Activated T-helper 17 cell treated with anti-CD3 and anti-CD28 coated beads, Interleukin-2, amount 50 U/mL, for 72 hours (primary cell): ENCODE measurements at places on chromosomes 7 and 10. TPM values are rescaled to one million over a fixed set of nuclear protein-coding genes. Genes with fewer than 3 reads are reported as not detected.

CRHR2 gene
- total RNA-seq = not detected

AFAP1L2 gene
- total RNA-seq = 1.1 TPM

GHRHR gene
- not detected for total RNA-seq

PTPRN2 gene
- total RNA-seq = 0.48 TPM

SYNPO2L gene
- not detected for total RNA-seq

LFNG gene
- 48.8 TPM for total RNA-seq

PAX2 gene
- total RNA-seq = 0.16 TPM

ANLN gene
- total RNA-seq = 67.1 TPM

ORC5 gene
- total RNA-seq = 27.7 TPM

BAMBI gene
- total RNA-seq = not detected

FOXP2 gene
- total RNA-seq = not detected

SLIT1 gene
- total RNA-seq = 0.56 TPM

WNT8B gene
- total RNA-seq = 0.16 TPM

CYP2C8 gene
- total RNA-seq = 0.16 TPM

ZNF467 gene
- 0.42 TPM for total RNA-seq
